Esophagus muscularis mucosa (tissue), 4 donors: ENCODE measurements at places on chromosomes 12 and 14. TPM values are rescaled to one million over a fixed set of nuclear protein-coding genes. Genes with fewer than 3 reads are reported as not detected.

Gene CLEC4E
- total RNA-seq: 0.71 TPM

Gene SMCO2
- not detected for total RNA-seq

Gene PPP1R36
- total RNA-seq: 0.71 TPM

Gene OAS1
- total RNA-seq: 10.4 TPM

Gene A2ML1
- not detected for total RNA-seq

Gene KCNA5
- 2.5 TPM for total RNA-seq

Gene FOXN4
- total RNA-seq: not detected
